ENCODE measurements at places on chromosomes 3 and 15. TPM values are rescaled to one million over a fixed set of nuclear protein-coding genes. Genes with fewer than 3 reads are reported as not detected.
A peak's percentile ranks its signal among the peaks of the same experiment; 100 is the strongest.

DNA sequence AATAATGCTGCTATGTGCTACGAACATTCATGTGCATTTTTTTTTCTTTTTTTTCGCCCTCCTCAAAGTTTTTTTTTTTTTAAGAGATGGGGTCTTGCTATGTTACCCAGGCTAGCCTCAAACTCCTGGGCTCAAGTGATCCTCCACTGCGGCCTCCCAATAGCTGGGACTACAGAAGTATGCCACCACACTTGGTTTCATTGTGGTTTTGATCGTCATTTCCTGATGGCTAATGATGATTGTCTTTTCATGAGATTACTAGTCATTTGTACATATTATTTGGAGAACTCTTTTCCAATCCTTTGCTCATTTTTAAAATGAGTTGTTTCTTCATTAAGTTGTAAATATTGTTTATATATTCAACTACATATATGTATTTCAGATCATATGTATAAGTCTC lies 48.8 kb downstream of the FBXO22 start:
- no peak for DNase-seq

DNA sequence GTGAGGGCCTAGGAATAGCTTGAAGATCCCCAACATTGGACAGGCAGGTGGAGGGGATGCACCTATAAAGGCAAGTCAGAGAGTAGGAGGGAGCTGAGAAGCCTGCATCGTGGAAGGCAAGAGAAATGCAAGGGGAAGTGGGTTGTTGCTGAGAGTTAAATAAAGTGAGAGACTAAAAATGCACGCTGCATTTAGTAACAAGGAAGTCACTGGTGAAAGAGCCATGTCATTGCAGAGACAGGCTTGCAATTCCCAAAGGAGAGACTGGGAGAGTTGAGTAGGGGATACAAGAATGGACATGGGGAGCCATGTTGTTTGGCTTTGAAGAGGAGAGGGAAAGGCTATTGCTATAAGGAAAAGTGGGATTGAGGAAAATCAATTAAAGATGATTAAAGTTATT lies 77.0 kb upstream of the HEG1 start:
- no peak for DNase-seq

GRCh38 chr3:156816091-156816793 lies 9.9 kb upstream of the LEKR1 start:
- no peak for DNase-seq

- peak; percentile 43 for DNase-seq
Observed at GRCh38 chr3:51311055-51311454, 74.0 kb upstream of the MANF start.

- DNase-seq, result no peak
Observed at GRCh38 chr3:158559504-158559903, 11.5 kb upstream of the MLF1 start.

GRCh38 chr15:89068325-89068784 lies 19.9 kb upstream of the ABHD2 start:
- no peak for DNase-seq

GRCh38 chr3:171569571-171570132 lies 109.4 kb upstream of the TNIK start:
- DNase-seq, result no peak

- DNase-seq, result peak; percentile 45
Observed at GRCh38 chr3:196431181-196432136, 768 bp downstream of the UBXN7 start.

GRCh38 chr3:21752749-21753347 lies 1.8 kb upstream of the ZNF385D start:
- DNase-seq, result no peak

HRH1 gene
- 1.9 TPM for total RNA-seq

RASGRF1 gene
- 2.5 TPM for total RNA-seq

ARPP21 gene
- not detected for total RNA-seq

LAMB2 gene
- 56.8 TPM for total RNA-seq

P3H2 gene
- 3.1 TPM for total RNA-seq

All from HT-29 (cell line).